Daoy (cell line): ENCODE measurements at places on chromosomes 11 and 22. TPM values are rescaled to one million over a fixed set of nuclear protein-coding genes. Genes with fewer than 3 reads are reported as not detected.

Gene CHKA
- 11.8 and 14.3 TPM in 2 replicates for total RNA-seq

Gene GAB4
- 0.09 TPM in 1 of 2 replicates, not detected in the other for total RNA-seq

Gene CALCA
- total RNA-seq: not detected in 2 replicates

Gene KLHL35
- total RNA-seq: 8.7 and 12.3 TPM in 2 replicates

Gene CFAP300
- 1.9 and 4.1 TPM in 2 replicates for total RNA-seq

Gene NEFH
- total RNA-seq: 0.11 TPM in 1 of 2 replicates, not detected in the other

- no peak for DNase-seq
These were observed 7.6 kb downstream of the KLHL35 start for GRCh38 chr11:75425422-75425821.

- no peak for DNase-seq
These were observed 118.2 kb upstream of the KIRREL3 start for GRCh38 chr11:127118811-127119210.

- no peak for DNase-seq
These were observed 50.0 kb downstream of the RBX1 start for GRCh38 chr22:41000941-41001721.

DNA sequence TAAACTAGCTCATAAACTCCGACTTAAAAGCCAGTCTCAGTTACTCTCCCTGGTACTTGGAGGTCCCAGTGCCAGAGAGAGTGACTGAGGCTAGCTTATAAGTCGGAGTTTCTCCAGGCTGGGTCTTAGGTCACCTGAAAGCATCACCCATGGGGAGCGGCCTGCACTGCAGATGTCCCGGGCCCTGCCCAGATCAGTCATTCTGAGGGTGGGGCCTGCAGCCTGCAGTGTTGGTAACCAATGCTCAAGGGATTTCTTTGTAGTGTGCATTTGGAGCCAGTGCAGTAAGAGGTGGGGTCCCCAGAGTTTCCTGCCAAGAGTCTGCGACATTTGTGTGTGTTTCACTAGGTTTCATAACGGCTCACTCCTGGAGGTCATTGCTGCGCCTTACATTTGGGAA is 14.8 kb downstream of the TAB1 start:
- no peak for DNase-seq

GRCh38 chr11:32940865-32941264 is 48.3 kb downstream of the QSER1 start:
- no peak for DNase-seq

- DNase-seq: no peak
These were observed 14.2 kb downstream of the RTL6 start for GRCh38 chr22:44483878-44484277.

DNA sequence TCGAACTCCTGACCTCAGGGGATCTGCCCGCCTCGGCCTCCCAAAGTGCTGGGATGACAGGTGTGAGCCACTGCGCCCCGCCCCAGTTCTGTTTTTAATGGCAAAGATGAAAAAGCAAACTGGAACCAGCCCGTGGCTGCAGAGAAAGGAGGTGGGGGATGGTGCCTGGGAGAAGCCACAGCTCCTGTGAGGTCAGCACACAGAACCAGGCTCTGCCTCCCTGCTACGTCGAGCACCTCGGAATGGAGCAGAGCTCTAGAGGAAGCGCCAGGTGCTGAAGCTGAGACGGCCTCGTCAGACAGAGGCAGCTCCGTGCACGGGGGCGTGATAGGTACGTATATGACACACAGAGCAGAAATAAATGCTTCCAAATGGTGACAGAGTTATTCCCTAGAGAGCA is 8.5 kb downstream of the DRD4 start:
- no peak for DNase-seq

- DNase-seq: no peak
These were observed 82.4 kb downstream of the FANCF start for GRCh38 chr11:22543261-22543660.

- no peak for DNase-seq
These were observed 2.5 kb downstream of the CSTF3 start for GRCh38 chr11:33158596-33159275.

DNA sequence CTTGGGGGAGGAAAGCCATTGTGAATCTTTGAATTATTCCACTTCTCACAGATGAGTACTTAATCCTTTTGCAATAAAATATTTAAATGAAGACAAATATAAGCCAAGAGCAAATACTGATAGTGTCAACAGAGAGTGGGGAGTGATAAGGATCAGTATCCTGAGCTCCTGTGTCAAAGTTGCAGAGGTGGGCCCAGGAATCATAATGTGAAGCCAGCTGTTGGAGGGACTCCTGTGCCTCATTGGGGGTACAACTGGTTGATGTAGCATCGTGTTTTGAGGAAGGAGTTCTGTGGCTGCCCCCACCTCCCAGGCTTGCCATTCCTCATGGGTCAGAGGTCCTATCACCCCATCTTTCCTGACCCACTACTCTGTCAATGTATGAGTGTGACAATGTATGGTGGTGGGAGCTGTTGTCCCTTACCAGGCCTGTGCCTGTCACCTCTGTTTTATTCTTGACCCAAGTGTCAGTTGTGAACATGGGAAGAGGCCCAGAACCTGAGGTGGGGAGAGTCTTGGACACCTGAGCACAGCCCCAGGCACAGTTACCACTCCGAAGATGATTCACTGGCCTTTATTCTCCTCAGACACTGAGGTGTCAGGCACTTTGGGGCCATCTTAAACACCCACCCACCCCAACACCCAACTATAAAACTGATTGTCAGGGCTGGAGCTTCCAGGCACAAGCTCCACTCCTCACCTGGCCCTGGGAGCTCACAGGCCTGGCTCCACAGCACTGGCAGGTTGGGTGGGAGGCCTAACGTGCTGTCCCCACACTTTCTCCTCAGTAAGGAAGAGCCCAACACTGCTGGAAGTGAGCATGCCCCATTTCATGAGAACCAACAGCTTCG is 38.4 kb downstream of the KCNQ1OT1 start:
- DNase-seq: no peak

DNA sequence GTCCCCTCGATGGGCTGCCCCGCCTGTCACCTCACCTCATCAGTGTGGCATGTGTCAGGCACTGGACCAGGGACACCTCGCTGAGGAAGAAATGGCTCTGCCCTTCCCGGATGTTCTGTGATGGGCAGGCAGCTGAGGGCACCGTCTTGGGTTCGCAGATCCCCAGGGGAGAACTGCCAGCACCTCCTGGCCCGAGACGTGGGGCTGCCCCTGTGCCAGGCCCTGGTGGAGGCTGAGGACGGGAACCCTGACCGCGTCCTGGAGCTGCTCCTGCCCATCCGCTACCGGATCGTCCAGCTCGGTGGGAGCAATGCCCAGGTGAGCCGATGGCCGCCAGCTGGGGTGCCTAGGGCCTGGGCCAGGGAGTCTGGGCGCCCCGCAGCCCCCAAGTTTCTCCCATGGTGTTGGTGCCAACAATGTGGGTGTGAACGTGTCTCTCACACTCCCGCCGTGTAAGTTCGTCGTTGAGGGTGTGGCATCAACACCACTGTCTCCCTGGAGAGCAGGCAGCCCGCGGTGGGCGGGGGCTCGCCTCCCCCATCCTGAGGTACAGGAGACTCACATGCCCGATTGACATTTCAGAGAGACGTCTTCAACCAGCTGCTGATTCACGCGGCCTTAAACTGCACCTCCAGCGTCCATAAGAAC is 7.3 kb upstream of the GTSE1 start:
- DNase-seq: no peak

- no peak for DNase-seq
These were observed 1.3 kb upstream of the PARVG start for GRCh38 chr22:44179196-44179988.

DNA sequence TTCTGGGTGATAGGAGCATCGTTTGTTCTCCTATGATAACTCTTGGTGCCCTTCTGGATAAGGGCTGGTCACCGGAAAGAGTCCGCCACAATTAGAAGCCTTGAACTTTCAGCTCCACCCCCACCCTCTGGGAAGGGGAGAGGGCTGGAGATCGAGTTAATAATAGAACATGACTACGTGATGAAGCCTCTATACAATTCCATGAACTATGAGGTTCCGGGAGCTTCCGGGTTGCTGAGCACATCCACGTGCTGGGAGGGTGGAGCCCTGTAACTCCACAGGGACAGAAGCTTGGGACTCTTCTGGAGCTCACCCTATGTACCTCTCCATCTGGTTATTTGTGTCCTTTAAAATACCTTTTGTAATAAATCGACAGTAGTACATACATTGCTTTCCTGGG is 40.3 kb downstream of the ARHGAP42 start:
- DNase-seq: no peak
